Stimulated activated CD8-positive, alpha-beta memory T cell treated with anti-CD3 and anti-CD28 coated beads, Interleukin-2, amount 100 ng/mL, for 1 hour (primary cell): ENCODE measurements at places on chromosomes 3 and 15.
A peak's percentile ranks its signal among the peaks of the same experiment; 100 is the strongest.

GRCh38 chr3:13309004-13309403, 111.1 kb downstream of the NUP210 start:
- no peak for DNase-seq

- no peak for DNase-seq
These were observed 6.5 kb downstream of the PSMD2 start for GRCh38 chr3:184305577-184305976.

DNA sequence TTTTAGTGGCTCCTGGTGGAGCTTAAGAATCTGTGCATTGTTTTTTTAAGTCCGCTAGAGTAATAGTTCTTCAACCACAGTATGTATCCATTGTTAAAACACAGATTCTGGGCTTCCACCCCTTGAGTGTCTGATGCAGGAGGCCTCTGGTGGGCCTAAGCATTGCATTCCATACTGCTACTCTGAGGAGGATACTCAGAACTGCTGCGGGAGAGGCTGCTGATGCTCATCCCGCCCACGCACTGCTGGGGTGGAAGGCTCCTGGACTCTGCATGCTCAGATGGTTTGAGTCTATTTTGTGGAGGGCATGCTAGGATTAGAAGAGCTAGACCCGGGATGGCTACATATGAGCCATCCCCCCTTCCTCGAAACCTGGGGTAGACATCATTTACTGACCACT, 74.4 kb downstream of the THSD4 start:
- no peak for DNase-seq

DNA sequence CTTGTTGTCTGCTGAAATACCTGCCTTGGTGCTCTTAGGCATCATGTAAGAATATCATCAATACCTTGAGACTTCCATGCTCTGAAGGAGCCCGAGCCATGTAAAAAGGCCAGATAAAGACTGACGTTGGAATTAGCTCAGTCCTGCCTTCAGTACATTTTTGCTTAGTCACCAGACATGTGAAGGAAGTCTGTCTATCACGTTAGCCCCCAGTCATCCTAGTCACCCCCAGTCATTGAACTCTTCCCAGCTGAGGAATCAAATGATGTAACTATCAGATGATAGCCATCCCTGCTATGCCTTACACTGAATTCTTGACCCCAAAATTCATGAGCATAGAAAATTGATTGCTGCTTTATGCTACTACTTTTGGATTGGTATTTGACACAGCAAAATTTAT, 351.2 kb upstream of the SGO1 start:
- no peak for DNase-seq

DNA sequence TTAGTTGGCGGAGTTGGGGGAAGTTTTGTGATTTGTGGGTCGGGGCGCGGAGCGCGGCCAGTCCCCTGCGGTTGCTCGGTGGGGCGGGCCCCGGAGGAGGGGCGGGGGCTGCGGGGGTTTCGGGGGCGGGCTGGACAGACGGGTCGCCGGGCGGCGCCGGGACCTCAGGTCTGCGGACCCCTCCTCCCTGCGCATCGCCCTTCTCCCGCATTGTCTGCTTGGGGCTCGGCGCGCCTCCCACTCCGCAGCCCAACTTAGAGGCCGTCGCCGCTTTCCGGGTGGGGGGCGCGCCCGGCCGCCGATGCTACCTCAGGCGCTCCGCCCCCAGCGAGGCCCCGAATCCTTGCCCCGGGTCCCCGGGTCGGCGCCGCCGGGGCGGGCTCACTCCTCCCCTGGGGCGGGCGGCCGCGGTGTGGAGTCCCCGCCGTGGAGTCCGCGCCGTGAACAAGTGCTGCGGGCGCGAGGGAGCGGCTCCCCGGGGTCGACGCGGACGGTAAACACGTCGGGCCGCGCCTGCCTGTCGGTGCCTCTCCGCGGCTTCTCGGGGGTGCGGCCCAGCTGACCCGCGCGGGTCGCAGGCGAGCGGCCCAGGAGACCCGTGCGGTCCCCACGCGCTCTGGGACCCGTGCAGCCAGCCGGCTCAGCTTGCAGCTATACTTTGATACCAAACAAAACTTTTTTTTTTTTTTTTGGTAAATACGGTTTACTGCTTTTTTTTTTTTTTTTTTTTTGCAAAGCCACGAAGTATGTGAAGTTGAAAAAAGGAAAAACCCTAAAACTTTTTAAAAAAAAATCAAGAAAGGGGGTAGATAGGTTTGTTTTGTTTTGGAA, 624 bp downstream of the AKAP13 start:
- peak; percentile 26 for DNase-seq

GRCh38 chr15:47817969-47818548, 100.8 kb downstream of the SEMA6D start:
- DNase-seq: no peak

DNA sequence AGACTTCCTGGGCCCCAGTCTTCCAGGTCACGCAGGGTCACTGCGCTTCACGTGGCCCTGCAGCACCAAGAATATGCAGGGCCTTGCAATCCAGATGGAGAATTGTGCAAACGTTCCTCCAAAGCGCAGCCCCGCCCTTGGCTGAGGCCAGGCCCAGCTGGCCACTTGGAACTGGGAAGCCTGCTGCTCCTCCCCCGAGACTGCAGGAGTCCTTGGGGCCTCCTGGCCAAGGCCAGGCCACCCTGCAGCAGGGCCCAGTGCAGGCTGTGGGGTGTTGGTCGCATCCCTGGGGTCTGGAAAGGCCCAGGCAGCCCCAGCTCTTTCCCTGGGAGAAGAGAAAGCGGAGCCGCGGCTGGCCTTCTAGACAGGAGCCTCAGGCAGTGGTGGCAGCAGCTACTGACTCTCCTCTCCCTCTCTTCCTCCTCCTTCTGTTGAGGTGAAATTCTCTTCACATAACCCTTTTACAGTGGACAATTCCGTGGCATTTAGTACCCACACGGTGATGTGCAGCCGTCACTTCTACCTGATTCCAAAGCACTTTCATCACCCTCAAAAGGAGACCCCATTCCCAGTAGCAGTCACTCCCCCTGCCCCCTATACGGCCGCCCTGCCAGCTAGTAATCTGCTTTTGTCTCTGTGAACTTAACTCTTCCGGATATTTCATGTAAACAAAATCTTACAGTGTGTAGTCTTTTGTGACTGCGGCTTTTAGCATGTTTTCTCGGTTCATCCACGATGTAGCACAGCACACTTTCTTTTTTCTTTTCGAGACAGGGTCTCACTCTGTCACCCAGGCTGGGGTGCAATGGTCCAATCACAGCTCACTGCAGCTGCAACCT, 103.9 kb downstream of the TMEM266 start:
- no peak for DNase-seq

GRCh38 chr15:52552303-52552702, 16.5 kb downstream of the ARPP19 start:
- DNase-seq: no peak

DNA sequence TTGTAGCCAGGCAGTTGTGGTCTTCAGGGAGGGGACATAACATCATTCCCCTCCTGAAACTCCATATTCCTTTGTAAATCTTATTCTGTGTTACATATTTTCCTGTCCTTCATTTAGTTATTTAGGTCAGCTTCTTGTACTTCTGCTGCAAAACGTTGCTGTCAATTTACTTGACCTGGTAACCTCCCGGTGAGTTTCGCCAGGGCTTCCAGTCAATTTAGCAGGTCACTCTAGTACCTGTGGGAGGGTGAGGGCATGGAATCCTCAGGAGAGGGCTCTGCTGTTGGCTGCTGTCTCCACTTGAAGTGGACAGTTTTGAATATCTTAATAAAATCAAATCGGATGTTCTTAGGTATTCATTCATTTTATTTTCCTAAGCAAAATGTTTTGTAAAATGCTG, 29.6 kb downstream of the FNDC3B start:
- DNase-seq: no peak

DNA sequence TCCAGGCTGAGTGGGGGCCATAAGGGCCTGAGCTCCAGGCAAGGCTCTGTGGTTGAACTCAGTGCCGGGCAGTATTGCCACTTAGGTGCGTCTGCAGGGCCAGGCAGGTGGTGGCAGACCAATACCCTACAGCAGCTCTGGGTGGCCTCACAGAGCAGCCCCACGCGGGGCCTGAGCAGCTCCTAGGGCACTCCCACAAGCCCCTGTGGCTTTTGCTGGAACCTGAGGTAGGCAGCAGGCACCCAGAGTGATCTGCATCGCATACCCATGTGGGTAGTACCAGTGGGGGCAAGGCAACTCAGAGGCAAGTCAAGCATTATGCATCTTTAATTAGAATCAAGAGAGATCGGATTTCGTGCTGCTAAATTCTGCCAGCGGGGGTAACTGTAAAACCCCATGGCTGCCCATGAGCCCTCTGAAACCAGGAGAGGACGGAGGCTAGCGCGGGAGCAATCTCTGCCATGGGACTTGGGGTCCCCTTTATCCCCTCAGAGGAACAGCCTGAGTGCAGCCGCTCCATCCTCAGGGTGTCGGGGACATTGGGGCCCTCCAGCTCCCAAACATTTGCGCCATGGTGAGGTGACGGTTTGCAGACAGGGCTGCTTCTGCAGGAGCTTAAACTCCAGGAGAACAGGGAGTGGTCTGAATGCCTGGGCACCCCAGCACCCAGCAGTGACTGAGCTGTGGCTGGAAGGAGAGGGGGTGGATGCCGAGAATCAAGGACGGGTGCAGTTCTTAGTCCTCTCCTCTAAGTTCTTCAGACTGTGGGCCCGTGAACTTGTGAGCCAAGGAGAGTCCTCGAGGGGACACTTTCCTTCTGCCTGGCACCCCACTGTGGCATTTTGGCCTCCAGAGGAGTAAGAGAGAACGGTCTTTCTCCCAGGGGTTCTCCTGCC, 62.4 kb upstream of the PCSK6 start:
- DNase-seq: no peak

GRCh38 chr3:94544131-94544789, 481.4 kb downstream of the NSUN3 start:
- no peak for DNase-seq

GRCh38 chr3:189058071-189058470, 113.7 kb upstream of the TPRG1 start:
- no peak for DNase-seq

- no peak for DNase-seq
These were observed 478.7 kb downstream of the MFSD1 start for GRCh38 chr3:159280386-159281191.

DNA sequence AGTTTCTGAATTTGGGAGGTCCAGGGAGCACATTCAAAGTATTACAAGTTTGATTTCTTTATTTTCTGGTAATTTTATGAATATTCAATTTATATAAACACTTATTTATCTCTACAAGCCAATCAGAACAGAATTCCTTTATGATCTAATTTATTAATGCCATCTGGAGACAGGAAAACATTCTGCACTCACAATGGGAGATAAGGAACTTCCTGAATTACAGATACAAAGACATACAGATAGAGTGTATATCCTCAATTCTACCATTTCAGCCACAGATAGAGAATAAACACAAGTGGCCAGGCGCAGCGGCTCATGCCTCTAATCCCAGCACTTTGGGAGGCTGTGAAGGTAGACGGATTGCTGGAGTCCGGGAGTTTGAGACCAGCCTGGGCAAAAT, 86.0 kb downstream of the IQCH start:
- DNase-seq: no peak

GRCh38 chr3:195904368-195904767, 4.0 kb downstream of the TNK2 start:
- DNase-seq: no peak

DNA sequence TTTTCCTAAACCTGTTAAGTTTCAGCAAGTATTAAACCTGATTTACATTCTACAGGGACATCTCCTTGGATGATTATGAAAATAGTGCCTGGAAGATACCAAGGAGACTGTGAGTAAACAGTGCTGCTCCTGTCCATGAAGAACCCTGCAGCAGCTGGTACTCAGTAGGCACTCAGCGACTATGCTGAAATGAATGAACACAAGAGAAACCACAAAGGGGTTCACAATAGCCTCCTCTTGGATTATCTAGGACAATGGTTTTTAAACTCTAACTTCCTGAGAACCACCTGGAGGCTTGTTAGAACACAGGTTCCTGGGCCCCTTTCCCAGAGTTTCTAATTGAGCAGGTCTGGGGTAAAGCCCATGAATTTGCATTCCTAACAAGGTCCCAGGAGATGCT, 488.4 kb upstream of the UBE2E2 start:
- DNase-seq: no peak

- no peak for DNase-seq
These were observed 74.9 kb downstream of the ADCY5 start for GRCh38 chr3:123374016-123374415.

DNA sequence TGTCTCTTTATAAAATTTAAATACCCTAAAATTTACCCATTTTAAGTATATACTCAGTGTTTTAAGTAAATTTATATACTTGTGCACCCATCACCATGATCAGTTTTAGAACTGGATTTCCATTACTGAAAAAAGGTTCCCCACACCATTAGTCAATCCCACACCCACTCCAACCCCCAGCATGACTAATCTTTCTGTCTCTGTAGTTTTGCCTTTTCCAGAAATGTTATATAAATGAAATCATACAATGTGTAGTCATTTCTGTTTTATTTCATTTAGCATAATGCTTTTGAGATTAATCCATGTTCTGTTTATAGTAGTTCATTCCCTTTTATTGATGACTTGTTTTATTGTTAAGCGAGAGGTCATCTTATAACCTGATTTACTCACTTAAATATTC, 66.1 kb upstream of the LIMD1 start:
- no peak for DNase-seq

DNA sequence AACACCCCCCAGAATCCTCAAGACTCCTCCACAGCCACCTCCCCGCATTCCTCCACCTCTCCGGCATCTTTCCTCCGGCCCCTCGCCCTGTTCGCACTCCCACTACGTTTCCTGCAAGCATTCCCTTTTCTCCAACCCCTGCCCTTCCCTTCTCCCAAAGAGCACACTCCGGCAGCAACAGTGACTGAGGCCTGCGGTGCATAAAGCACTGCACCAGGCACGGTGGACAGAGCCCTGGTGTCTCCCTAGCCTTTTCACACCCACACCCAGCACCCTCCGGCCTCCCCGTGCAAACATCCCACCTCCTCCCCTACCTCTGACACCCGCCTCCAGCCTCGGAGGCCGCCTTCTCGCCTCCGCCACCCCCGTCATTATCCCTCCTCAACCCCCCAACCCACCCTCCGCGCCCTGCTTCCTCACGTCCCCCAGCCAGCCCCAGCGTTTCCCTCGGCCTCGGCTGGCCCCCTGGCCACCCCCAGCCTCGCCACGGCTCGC, 577 bp downstream of the ZNF148 start:
- no peak for DNase-seq

DNA sequence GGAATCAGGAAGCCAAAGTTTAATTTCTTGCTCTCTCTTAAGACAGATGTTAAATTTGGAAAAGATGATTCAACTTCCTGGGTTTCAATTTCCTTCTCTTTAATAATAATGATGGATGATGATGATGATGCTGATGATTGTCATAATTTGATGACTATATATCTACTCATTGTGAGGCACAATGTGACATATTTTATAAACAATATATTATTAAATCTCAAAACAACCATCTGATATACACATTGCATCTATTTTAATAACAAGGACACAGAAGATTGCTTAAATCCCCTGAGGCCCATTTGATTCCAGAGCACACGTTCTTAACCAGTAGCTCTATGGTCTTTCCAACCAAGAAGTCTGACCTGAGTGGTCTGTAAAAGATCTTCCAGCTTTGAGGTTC, 124.0 kb downstream of the CNTN6 start:
- no peak for DNase-seq

DNA sequence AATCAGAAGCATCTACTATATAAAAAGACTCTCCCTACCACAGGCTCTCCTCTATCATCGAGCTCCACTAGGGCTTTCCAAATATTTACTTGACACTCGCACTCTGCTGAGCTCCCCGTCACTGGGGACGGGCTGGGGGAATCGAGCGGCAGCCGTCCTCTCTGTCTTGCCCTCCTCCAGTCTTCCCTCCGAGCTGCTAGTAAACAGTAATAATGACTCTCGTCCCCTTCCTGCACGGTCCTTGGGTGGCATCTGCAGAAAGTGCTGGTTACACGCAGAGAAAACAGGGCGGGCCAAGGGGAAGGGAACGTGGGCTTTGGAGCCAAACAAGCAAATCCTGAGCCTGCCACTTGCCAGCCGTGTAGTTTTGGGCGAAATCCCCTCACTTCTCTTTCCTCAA, 96.6 kb downstream of the LRIG1 start:
- DNase-seq: no peak
